Fibroblast of lung (primary cell): ENCODE measurements at places on chromosomes 11 and 22. TPM values are rescaled to one million over a fixed set of nuclear protein-coding genes. Genes with fewer than 3 reads are reported as not detected.

DNA sequence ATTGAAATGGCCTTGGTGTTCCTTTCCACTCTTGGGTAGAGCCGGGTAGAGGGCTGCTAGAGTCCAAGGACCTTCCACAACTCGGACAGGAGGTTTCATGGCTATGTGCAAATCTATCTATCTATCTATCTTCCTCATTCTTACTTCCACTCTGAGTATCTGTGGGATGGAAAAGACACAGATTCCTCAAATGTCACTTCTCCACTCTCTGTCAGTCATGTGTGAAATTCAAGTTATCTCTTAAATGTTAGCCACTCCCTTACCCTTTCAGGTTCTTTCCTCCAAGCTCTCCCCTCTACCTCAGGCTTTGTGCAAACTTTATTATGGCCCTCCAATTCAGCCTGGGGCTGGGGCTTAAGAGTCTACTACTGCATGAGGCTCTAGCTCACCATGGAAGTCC, 84.3 kb downstream of the GDPD4 start:
- no peak for DNase-seq

DNA sequence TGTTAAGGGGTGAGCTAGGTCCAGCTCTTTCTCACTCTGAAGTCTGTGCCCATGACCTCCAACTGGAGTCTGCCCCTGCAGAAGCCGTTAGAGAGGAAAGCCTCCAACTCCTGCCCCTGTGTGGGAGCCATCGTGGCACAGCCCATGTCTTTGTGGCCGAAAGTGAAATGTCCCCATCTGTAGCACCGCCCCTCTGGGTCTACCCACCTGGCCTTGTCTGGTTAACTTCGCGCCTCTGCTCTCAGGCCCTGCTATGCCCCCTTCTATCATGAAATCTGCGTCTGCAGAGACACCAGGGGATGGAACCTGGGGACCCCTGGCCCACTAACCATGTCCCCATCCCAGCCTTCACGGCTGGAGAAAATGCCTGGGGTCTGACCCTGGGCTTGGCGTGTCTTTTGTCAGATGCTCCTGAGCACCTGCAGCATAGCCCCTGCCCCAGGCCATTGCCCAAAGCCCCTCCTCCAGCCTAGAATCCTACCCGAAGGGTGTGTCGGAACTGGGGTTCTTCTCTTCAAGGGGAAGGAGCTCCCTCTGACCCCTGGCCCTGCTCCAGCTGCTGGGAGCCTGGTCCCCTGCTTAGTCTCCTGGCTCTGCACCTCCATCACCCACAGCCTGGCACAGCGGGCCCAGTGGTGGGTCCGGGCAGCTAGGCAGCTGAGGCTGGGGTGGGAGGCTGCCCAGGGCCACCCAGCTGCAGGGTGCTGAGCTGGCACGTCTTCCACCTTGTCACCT, 35.8 kb upstream of the HMOX1 start:
- no peak for DNase-seq

DNA sequence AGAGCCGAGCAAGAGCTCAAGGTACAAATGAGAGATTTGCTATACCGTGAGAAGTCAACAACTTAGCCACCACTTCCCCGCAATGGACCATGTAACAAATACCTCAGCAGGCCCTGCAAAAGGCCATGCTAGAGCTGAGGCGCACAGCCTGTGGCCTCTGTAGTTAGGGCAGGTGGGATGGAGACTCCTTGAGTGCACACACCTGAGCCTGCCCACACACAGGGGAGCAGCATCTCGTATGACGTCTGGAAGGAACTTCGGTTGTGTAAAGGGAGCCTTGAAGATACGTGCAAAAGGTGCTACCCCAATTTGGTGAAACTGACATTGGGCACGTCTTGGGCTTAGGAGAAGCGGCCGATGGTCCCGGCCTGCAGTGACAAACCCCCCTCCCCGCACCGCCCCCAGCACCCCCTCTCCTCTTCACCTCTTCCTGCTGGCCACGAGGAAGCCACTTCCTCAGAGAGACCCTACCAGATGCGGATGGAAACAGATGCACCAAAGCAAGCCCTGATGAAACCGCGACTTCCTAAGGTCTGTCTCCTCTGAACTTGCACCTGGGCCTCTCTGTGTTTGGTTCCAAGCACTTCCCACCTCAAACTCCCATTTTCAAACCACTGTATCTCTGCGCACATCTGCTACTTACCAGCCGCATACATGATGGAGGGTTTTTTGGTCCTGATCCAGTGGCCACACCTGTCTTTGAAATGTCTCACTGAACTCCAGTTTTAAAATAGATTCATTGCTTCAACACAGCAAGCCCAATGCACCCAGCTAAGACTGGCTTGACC, 10.6 kb downstream of the CDPF1 start:
- no peak for DNase-seq

GRCh38 chr22:50734986-50735738, 2.8 kb upstream of the ACR start:
- DNase-seq: no peak

DNA sequence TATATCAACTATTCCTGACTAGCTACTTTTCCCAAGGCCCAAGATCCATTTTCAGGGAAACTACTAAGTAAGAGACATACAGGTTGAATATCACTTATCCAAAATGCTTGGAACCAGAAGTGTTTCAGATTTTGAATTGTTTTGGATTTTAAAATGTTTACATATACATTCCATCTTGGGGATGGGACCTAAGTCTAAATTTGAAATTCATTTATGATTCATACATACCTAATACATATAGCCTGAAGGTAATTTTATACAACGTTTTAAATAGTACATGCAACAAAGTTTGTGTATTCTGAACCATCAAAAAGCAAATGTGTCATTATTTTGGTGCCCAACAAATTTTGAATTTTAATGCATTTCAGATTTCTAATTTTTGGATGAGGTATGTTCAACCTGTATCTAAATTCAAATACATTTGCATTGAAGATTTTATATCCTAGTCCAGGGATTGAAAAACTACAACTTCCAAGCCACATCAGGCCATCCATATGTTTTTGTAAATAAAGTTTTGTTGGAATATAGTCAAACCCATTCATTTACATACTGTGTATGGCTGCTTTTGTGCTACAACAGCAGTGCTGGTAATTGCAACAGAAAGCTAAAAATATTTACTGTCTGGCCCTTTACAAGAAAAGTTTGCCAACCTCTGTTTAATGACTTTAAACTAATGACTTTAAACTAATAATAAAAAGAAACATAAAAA, 73.3 kb downstream of the CWF19L2 start:
- DNase-seq: no peak

DNA sequence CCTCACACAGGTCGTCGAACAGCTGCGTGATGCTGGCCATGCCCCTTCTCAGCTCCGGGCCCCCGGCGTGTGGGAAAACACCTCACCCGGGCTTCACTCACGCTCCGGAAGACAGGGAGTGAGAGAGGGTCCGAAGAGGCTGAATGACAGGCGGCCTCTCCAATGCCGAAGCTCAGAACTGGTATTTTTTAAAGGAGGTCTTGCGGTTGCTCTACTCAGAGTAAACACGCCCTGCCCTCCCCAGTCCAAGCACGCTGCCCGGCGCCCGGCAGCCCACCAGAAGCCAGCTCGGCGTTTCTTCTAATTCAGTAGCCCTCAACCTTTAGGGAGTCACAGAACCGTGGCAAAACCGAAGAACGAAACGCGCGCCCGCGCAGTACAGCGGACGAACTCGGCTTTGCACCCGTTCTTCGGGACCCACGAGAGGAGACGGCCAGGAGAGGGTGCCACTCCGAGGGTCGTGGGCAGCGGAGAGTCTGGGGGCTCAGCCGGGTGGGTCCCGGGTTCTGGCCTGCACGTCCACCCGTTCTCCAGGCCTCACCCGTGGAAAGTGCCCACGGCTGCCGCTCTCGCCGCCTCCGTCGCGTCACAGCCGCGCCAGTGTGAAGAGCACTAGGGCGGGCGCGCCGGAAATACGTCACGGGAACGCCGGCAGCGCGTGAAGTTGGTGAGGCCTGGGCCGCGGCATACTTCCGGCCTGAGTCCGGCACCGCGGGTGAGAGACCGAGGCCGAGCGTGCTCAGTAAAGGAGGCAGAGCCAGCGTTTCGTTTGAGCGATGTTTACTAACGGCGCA, at the start of gene TUBGCP6:
TSS of gene TUBGCP6 (minus strand) at position 604 of the 794 bp plus-strand sequence. CDS start at position 40, 564 bp downstream.
- peak; percentile 91 for DNase-seq

CASP5 gene
- polyA plus RNA-seq: not detected in 2 replicates

MMP13 gene
- not detected in 2 replicates for polyA plus RNA-seq

CCDC90B gene
- polyA plus RNA-seq: 52.9 and 66.2 TPM in 2 replicates

TLCD5 gene
- 12.1 and 17.0 TPM in 2 replicates for polyA plus RNA-seq
